ENCODE measurements at places on chromosomes 4 and X. TPM values are rescaled to one million over a fixed set of nuclear protein-coding genes. Genes with fewer than 3 reads are reported as not detected.

Gene GRSF1
- 84.0 TPM for total RNA-seq

Gene CLNK
- total RNA-seq, result not detected

Gene FRG2
- total RNA-seq, result not detected

Gene TBC1D8B
- 17.2 TPM for total RNA-seq

Gene POF1B
- total RNA-seq, result under 0.01 TPM

Gene TSR2
- total RNA-seq, result 19.2 TPM

Gene TEX11
- total RNA-seq, result not detected

Gene PLXNB3
- 4.2 TPM for total RNA-seq

Gene YIPF6
- total RNA-seq, result 36.4 TPM

Gene ARHGAP36
- not detected for total RNA-seq

Gene TMSB15B
- 2.5 TPM for total RNA-seq

Gene STIM2
- 12.5 TPM for total RNA-seq

Gene SLC9A7
- 67.9 TPM for total RNA-seq

Gene GATB
- 13.8 TPM for total RNA-seq

Gene MAGEA1
- not detected for total RNA-seq

Gene UCP1
- total RNA-seq, result not detected

Gene INTU
- 3.1 TPM for total RNA-seq

Gene TASL
- not detected for total RNA-seq

Gene XKRX
- 0.28 TPM for total RNA-seq

Gene CXCL11
- total RNA-seq, result not detected

Gene XAGE1B
- not detected for total RNA-seq

Gene CACNA1F
- total RNA-seq, result not detected

Gene ADGRA3
- 19.7 TPM for total RNA-seq

Gene ETDA
- not detected for total RNA-seq

Gene WAS
- total RNA-seq, result 0.28 TPM

Gene CNGA1
- 0.56 TPM for total RNA-seq

Gene PABPC4L
- 0.38 TPM for total RNA-seq

Gene SUPT20HL2
- total RNA-seq, result not detected

Gene CUL4B
- total RNA-seq, result 55.5 TPM

All from regular cardiac myocyte (primary cell).